ENCODE measurements at places on chromosomes 16 and 17.

DNA sequence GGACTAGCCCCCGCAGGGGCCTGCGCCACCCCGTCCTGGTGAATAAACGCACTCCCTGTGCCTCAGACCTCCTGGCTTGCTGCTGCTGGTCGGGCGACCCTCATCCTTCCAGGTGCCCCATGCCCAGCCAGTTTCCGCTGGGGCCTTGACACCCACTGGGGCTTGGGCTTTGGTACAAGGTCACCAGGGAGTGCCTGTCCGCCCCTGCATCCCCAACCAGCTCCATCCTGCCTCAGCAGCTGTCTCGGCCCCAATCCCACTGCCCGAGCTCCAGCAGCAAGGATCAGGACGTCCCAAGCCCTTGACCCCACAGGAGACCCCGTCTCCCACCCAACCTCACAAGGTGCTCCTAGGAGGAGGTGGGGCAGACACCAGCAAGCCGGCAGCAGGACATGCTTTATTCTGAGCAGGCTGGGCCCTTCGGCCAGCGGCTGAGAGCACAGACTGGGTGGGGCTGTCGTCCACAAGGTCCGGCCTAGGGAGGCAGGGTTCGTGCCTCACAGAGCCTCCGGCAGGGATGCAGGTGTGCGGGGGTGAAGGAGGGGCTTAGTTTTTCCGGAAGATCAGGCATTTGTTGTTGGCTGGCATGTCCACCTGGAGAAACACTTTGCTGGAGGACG, 1.9 kb downstream of the METTL26 start:
- DNase-seq, result no peak

- DNase-seq, result no peak
Observed at GRCh38 chr17:57375770-57376225, 119.5 kb downstream of the MSI2 start.

DNA sequence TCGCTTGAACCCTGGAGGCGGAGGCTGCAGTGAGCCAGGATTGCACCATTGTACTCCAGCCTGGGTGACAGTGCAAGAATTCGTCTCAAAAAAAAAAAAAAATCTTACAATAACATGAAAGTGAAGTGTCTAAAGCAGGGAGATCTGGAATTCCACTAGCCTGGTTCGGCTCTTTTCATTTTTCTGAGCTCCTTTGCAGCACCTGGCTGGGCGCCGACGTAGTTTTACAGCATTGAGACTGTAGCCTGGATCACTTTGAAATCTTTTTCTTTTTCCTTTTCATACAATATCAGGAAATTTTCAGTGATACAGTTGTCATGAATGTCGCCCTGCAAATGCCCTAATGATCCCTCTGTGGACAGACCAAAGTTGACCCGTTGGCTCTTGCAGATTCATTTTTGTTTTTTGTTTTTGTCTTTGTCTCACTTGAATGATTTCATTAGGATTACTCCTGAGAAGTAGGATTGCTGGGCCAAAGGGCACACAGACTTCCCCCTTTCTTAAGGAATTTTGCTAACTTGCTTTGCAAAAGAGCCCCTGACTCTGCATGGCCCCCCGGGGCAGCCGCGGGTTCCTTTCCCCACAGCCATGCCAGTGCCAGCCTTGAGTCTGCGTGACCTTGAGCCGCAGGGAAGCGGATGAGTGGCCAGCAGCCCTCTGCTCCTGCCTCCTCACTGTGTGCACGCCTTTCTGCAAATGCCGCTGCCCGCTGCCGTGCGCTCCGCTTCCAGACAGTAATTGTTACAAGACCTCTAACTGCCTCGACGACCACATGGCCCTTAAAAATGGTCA, 28.0 kb downstream of the CRISPLD2 start:
- no peak for DNase-seq

GRCh38 chr17:35766903-35767510, 6.3 kb downstream of the C17orf50 start:
- DNase-seq, result no peak

DNA sequence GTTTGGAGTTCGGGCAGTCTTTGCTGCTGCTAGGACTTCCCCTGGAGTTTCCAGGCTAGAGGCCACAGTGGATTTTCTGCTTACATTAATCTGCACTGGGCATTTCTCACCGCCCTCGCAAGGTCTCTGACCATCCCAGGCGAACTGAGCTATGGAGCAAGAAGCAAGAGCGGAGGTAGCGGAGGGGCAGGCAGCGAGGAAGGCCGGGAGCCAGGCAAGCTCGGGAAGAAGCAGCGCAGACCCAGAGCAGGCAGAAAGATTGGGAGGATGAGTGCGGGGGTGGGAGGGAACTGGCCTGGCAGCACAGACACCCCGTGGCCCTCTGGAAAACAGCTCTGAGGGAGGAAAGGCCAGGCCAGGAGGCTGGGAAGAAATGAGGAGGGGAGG, 3.8 kb downstream of the COTL1 start:
- no peak for DNase-seq

- no peak for DNase-seq
Observed at GRCh38 chr16:74793571-74793970, 19.0 kb upstream of the FA2H start.

DNA sequence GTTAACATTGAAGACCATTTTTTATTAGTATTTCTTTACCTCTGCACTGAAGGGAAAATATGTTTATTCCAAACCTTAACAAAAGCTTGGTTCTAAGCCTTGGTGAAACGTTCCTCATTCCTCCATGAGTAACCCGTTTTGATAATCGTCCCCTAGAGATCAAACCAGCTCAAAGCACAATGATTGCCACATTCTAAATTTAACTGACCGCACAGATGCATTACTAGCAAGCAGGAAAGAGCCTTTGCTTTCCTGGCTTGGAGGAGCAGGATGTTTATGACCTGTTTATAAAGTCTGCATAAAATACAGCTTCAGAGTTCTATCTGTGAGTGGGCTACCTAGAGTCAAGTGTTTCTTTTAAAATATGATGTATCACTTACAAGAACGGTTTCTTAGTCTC, 193.8 kb downstream of the TMEM114 start:
- no peak for DNase-seq

Data from stimulated activated CD8-positive, alpha-beta memory T cell treated with anti-CD3 and anti-CD28 coated beads, Interleukin-7, amount 100 ng/mL, for 4 hours (primary cell).